8988T (cell line): ENCODE measurements at places on chromosomes 7 and 10.

- DNase-seq, result no peak
These were observed 280.5 kb downstream of the KIF20B start for GRCh38 chr10:89981891-89982290.

DNA sequence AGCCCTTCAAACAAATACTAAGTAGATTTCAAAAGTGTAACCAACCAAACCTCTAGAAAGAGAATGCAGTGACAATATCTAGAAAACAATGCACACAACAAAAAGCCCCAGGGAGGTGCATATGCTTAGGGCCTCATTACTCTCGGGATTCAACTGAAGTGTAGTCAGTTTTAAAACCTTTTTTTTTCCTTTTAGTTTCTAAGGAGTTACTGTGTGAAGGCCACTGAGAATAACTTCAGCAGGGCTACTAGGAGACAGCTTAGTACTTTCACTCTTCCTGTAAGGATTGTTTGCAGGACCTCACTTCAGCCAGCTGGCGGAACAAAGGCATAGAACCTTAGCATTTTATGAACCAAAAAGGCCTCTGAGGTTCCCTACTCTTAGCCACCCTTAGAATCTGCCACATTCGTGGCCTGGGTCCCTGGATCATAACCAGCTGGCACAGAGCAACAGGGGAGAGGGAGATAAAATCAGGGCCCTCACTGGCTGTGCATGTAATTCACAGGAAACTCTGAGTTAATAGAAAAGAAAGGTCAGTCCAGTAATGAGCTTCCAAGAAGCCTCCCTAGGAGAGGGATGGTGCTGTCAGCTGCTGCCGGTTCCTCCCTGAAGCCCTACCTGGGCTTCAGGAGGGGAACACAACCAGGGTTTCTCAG lies 3.6 kb downstream of the VOPP1 start:
- DNase-seq, result no peak

DNA sequence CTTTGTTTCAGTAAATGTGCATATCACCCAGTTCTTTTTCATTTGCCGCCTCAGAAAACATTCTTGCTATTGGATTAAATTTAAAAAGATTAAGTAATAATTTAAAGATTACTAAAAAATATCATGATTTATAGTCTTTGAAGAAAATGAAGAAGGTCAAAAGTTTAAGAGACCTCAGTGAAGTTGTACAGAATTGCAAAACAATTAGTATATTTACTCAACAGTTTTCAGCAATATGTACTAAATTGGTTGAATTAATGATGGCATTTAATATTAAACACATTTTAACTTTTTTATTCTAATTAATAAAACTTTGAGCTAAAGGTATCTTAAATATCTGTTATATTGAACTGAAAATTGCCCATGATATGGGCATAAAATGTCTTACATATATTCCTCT lies 49.9 kb upstream of the KLF6 start:
- no peak for DNase-seq

DNA sequence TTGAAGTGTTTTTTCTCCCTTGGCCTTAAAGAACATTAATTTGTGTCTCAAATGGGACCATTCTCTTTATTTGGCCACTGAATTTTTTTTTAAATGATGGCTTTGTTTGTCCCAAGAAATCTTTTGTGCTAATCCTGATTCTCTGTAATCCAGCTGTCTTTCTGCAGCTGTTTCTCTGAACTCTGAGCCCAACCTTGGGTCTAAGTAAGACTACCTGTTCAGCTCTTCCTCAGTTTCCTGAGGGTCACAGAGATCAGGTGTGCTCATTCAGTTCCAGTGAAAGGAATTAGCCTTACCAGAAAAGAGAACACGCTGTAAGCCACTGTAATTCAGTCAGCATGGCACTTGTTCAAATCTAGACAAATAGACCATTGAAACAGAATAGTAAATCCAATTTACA lies 94.2 kb downstream of the ANKIB1 start:
- DNase-seq, result no peak

DNA sequence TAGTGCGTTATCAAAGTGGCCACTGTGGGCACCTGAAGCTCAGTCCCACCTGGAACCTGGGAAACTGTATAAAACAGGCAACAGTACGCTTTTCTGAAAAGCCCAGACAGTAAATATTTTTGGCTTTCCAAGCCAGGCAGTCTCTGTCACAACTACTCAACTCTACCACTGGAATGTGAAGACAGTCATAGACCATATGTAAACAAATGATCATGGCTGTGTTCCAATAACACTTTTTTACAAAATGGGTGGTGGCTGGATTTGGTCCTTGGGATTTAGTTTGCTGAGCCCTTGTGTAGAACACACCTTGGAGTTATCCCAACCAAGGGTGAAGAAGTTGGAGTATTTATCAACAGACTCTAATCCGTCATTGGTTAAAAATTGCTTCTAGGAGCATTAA lies 259.9 kb downstream of the SKIDA1 start:
- no peak for DNase-seq

GRCh38 chr10:128431083-128431482 lies 304.9 kb upstream of the MKI67 start:
- no peak for DNase-seq

- no peak for DNase-seq
These were observed 26.9 kb downstream of the SPOCK2 start for GRCh38 chr10:72061491-72061890.

DNA sequence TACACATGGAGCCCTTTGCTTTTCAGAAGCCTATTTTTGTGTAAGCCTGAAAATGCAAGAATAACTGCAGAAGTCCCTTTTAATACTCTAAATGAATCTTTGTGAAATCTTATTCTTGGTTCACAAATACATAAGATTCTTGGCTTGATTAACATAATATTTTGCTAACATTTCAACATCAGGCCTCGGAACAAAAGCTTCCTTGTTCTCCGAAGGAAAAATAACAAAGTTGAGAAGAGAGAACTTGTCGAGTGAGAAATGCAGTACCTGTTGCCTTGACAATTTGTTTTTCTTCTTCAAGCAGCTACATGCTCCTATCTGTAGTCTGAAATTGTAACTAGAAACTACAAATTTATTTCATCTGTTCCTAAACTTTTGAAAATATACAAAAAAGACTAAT lies 8.5 kb downstream of the NT5C2 start:
- DNase-seq, result no peak

DNA sequence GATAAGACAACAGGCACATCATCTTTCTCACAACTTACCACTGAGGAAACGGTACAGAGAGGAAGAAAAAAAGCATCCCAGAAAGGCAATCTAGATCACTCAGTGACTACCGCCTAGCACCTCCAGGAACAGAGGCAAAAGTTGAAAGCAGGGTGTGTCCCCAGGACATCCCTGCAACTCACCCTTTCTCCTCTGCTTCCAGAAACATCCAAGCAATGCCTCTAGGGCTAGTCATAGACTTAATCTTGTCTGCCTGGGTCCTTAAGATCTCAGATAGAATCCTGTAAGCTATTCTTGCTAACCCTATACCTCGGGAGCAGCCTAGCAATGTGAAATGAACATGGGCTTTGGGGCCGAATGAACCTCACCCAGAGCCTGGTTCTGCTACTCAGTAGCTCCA lies 18.8 kb upstream of the PDCD4 start:
- no peak for DNase-seq

GRCh38 chr10:94223702-94224370 lies 138.9 kb downstream of the NOC3L start:
- DNase-seq, result no peak

DNA sequence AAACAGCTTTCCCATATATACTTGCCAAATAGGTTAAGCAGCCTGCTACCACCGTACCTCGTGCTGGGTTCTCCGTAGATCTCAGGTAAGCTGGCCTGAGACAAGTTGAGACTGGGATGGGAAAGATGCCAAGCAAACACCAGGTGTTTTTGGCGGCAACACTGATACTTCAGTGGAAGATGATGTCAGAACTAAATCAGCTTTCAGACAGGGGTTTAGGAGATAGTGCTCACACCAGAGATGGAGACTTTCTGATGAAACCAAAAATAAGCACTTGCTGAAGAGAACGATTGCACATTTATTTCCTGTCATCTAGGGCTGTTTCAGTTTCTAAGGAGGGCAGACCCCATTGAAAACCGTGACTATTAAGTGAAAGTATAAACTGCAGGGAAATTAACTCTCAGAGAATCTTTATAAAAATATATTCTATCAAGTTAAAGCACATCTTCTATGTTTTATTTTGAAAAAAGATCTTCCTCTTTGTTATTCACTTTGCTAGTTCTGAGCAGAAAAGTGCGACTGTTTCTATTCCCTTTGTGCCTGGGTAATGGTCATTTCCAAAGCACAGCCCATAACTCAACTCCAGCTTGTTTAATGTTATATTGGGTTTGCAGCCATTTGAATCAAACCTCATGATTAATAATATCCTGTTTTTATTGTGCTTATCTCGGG lies 149.9 kb downstream of the CPED1 start:
- no peak for DNase-seq

DNA sequence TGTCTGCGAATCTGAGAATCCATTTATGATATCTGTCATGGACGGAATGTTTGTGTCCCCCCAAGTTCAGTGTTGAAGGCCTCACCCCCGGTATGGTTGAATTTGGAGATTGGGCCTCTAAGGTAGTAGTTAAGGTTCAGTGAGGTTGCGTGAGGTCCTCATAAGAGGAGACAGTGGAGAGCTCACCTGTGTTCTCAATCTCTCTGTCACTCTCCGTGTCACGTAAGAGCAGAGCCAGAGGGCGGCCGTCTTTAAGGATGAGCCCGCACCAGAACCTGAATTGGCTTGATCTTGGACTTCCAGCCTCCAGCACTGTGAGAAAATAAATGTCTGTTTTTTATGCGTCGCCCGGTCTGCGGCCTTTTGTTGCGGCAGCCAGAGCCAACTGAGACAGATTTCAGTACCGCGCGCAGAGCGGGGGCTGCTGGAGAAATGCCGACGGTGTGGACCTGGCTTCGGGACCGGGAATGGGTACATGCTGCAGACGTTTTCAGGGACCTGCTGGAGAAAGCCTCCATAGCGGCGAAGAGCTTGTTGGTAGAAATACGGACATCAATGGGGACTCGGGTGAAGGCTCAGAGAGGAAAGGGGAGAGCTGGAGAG lies 40.2 kb downstream of the WDR37 start:
- DNase-seq, result no peak

DNA sequence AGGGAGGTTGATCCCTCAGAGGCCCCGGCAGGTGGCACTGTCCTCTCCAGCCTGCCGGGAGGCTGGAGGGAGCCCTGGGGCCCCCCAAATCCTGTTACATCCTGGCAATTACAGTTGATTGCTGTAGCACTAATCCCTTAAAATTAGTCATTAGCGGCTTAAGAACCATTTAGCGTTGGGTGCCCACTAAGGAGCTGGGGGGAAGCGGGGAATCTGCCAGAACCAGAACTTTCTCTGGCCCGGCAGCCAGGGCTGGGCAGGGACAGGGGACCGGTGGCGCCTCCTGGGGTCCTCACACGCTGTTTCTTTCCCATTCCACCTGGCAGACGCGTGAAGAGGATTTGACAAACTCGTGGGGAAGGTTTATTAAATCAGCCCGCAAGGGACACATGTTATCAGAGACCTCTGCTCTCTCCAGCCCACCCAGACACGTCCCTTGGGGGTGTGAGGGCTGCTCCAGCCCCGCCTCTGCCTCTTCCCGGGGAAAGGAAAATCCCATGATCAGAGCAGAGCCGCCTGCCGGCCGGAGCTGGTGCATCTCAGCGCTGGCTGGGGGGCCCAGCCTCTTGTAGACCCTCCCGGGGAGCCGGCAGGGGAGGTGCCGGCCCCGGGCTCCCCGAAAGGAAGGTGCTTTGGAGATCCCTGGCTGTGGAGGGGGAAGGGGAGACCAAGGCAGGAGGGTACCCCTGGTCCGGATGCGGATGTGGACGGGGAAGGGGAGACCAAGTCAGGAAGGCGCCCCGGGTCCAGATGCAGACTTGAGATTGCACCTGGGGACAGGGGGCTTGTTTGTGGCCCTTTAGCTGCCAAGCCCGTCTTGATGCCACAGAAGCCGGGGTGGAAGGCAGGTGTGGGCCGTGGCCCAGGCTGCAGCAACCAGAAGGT lies 142.7 kb downstream of the ELFN1 start:
- DNase-seq, result peak; percentile 70

- no peak for DNase-seq
These were observed 354.8 kb upstream of the CELF2 start for GRCh38 chr10:10662716-10663408.

- DNase-seq, result no peak
These were observed 15.5 kb upstream of the PFKFB3 start for GRCh38 chr10:6187278-6187677.

DNA sequence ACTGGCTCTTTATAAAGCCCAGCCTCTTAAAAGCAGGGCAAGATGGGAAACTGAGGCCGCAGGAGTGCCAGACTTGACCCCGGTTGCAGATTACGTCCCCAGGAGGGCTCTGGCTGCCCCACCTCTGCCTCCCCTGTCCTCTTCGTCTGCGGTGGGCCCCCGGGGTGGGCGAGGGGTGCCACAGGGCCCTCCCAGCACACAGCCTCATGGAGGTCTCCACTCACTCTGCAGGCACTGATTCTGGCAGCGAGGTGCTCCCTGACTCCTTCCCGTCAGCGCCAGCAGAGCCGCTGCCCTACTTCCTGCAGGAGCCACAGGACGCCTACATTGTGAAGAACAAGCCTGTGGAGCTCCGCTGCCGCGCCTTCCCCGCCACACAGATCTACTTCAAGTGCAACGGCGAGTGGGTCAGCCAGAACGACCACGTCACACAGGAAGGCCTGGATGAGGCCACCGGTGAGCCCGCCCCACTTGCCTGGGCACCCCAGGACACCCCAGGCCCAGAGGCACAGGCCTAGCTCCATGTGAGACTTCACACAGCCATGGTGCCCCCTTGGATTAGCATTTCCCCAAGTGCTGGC lies 39.4 kb upstream of the SLC29A3 start:
- DNase-seq, result no peak

DNA sequence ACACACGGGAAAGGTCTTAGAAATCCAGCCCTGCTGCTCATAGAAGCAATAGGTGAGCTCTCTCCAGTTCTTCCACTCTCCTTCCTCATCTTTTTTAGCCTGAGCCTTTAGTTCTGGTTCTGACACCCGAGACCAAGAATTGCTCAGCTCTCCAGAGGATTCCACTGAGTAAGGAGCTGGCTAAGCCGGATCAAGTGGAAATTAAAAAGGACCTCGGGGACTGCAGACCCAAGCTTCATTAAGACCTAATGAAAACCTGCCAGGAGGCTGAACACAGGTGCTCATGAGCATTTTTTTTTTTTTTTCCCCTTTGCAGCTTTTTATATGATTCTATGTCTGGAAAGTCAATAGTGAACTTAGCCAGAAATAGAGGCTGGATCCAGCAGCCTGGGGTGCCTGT lies 1176.0 kb upstream of the AUTS2 start:
- no peak for DNase-seq
